ENCODE measurements at places on chromosomes 13 and 19.

DNA sequence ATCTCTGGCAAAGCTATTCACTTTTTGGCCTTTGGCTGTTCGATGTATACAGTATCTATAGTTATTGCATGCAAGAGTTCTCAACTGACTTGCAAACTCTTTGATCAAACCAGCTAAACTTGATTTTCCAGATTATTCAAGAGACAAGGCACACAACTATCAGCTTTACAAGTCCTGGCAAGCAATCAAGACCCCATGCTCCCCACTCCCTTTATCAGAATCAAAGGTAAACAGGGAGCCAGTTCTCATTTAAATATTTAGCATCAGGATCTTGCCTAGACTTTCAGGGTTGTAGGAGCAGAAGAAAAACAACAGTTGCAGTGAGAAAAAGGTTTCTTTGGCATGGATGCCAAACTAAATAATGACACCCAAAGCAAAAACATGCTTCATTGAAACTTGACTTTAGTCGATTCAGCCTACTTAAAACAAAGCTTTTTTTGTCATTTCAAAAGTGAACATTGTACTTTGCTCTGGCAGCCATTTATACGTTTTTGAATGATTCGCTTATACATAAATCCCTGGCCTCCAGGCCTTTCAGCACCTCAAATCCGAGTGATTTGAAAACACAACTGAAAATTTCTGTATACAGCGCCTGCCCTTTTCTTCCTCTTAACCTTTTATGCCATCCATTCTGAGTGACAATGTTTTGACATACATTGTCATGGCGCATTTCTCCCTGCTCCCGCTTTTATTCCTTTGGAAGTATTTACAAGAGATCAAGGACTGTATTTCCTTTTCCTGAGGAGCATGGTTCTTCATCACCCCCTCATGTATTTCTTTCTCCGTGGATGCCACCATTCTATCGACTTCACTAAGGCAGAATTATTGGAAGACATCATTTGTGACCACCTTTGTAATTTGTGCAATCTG is 340.8 kb downstream of the KLF5 start:
- DNase-seq: no peak

- no peak for DNase-seq
Measured at GRCh38 chr19:6045108-6045507, 65.2 kb downstream of the RFX2 start.

DNA sequence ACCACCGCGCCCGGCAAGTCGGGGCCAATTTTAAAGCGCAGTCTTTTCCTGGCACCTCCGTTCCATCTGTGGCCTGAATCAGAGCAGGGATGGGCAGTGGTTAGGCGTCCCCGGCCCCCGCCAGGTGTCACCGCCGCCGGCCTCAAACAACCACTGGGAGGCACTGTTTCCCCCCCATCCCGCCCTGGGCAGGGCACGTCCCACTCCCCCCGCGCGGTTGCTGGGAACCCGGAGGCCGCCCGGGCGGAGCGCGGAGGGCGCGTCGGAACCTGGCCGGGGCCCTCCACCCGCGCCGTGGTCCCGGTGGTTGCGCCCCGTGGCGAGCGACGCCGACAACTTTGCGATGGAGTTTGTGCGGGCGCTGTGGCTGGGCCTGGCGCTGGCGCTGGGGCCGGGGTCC is at the start of gene GRIN3B:
Gene GRIN3B, plus strand, starts transcription at position 325 of the 400 bp plus-strand sequence. Its CDS starts 19 bp downstream, at position 344.
- DNase-seq: no peak

DNA sequence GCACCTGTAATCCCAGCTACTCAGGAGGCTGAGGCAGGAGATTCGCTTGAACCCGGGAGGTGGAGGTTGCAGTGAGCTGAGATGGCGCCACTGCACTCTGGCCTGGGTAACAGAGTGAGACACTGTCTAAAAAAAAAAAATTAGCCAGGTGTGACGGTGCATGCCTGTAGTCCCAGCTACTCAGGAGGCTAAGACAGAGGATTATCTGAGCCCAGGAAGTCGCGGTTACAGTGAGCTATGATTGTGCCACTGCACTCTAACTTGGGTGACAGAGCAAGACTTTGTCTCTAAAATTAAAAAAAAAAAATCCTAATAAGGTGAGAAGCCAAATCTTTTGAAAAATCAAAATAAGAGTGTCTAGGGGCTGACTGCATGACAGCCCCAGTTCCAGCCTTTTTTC is 9.7 kb upstream of the CEBPA start:
- DNase-seq: no peak

DNA sequence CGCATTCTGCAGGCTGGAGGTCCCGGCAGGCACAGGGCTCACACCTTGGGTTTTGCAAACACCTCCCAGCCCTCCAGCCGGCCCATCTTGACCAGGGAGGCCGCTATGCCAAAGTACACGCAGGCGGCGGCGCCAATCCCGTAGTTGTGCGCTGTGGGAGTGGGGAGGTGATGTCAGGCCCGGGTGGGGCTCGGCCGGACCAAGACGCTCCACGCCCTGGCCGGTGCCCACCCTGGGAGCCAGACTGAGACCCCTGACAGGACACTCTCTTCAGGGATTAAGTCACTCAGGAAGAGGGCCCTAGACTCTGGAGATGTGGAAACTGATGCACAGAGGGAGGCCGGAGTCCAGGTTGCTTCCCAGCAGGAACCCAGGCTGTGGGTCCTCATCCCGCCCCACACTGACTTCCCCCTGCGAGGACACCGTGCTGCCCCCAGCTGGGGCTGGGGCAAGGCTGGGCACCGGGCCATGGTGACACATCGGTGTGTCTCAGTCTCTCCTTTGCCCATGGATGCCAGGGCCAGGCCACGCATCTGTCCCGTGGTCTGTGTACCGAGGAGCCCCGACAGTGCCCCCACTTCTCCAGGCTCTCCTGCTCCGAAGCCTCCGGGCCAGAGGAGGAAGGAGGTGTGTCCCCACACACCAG is 8.8 kb downstream of the NDUFA11 start:
- no peak for DNase-seq

GRCh38 chr19:42548552-42548951 is 20.3 kb upstream of the CEACAM1 start:
- no peak for DNase-seq

- peak; percentile 27 for DNase-seq
Measured at GRCh38 chr19:33486936-33487811, 34.4 kb downstream of the PEPD start.

DNA sequence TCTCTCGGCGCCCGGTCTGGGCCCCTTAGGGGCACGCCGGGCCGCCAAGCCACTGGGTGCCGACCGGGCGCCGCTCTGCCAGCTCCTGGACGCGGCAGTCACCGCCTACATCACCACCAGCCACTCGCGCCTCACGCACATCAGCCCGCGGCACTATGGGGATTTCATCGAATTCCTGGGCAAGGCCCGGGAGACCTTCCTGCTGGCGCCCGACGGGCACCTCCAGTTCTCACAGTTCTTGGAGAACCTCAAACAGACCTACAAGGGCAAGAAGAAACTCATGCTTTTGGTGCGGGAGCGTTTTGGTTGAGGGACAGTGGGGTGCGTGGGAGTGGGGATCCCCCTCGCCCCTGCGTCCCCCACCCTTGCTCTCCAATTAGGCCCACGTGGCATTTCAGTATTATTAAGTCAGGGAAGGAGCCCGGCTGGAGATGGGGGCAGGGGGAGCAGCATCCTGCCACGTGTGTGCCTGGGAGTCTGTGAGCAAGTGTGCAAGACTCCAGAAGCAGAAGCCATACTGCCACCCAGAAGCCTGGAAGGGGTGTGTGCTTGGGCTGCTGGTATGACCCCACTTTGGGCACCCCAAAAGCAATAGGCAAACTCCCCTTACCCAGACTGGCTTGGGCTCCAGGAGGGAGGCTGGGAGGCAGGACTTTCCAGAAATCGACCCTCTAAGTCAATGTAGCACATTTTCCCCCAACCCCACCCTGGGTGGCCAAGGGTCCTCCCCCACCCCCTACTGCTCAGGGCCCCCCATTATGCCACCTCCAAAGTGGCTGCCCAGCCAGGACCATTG is 35.7 kb downstream of the ZSWIM4 start:
- no peak for DNase-seq

DNA sequence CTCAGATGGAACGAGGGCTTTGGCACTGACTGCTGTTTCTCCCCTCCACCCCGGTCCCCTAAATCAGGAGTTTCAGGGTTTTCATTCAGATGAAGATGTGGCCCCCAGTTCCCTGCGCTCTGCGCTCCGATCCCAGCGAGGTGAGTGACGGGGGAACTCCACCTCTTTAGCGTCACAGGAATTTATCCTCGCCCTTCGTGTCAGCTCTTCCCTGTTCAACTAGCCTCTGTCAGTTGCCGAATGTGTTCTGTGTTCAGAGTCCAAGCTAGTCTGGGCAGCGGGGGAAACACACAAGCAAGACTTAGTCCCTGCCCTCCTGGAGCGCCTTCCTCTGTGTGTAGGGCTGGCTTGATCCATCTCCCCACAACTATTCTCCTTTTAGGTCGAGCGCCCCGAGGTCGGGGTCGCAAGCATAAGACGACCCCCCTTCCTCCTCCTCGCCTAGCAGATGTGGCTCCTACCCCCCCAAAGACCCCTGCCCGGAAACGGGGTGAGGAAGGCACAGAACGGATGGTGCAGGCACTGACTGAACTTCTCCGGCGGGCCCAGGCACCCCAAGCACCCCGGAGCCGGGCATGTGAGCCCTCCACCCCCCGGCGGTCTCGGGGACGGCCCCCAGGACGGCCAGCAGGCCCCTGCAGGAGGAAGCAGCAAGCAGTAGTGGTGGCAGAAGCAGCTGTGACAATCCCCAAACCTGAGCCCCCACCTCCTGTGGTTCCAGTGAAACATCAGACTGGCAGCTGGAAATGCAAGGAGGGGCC is 1.8 kb downstream of the KMT2B start:
- no peak for DNase-seq

All from gastrocnemius medialis (tissue), 4 donors.